Memory B cell (primary cell): ENCODE measurements at places on chromosomes 6 and 20.

DNA sequence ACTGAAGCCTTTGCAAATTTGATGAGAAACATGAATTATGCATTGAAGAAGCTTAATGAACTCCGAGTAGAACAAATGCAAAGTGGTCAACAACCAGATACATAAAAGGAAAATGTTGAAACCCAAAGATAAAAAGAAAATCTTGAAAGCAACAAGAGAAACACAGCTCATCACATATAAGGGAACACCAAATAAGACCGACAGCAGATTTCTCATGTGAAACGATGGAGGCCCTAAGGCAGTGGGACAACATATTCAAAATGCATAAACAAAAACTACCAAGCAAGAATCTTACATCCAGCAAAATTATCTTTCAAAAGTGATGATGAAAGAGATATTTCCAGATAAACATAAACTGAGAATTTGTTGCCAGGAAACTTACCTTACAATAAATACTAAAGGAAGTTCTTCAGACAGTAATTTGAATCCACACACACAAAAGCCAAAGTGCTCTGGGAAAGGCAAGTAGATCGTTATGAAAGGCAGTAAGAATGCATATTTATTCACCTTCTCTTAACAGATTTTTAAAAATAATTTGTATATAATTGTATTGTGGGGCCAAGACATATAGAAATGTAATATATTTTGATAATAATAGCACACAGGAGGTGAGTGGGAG is 22.5 kb downstream of the SLC52A3 start:
- no peak for DNase-seq

DNA sequence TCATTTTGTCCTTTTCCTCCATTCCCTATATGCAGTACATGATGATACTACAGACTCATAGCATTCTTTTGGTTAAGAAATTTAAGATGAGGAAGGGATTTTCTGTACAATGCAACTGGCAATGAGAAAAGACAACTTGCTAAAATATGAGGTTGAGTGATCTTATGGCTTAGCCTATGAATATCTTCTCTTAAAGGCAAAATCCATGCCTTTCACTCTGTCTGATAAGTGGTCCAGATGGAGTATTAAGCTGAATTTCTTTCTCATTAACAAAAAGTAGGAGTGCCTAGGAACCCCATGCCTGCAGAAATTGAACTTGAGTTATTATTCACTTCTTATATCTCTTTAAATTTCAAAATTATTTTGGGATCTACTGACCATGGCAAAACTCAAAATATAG is 135.3 kb downstream of the GRIK2 start:
- DNase-seq, result no peak

DNA sequence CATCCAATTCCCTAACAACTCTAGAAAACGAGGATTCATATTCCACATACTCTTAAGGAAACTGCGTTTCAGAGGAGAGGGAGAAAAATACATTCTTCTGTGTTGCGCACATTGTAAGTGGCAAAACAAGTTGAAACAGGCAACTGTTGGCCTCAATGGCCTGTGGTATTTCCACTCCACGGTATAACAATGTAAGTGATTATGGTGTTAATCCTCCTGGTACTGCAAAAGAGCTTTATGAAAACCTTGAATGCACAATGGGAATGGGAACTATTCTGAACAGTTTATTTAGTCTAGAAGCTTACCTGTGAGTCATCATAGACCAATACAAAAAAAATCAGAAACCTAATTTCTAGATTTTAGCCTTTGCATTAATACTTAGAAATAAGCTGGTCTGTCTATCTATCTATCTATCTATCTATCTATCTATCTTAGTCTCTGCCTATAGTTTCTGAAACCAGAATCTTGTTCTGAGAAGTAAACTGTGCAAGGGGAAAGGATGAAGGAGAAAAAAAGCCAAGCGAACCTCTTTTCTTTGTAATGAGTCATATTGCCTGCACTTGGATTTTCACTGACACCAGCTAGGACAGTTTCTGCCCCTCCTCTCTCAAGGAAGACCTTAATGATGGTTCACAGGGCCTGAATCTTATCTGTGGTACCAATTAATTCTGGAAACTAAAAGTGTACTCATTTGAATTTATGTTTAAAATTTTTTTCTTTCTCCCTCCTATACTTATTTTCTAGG is 101.5 kb downstream of the RNF144B start:
- DNase-seq, result no peak

- DNase-seq, result no peak
Observed at GRCh38 chr6:112899541-112899940, 552.4 kb downstream of the RFPL4B start.

DNA sequence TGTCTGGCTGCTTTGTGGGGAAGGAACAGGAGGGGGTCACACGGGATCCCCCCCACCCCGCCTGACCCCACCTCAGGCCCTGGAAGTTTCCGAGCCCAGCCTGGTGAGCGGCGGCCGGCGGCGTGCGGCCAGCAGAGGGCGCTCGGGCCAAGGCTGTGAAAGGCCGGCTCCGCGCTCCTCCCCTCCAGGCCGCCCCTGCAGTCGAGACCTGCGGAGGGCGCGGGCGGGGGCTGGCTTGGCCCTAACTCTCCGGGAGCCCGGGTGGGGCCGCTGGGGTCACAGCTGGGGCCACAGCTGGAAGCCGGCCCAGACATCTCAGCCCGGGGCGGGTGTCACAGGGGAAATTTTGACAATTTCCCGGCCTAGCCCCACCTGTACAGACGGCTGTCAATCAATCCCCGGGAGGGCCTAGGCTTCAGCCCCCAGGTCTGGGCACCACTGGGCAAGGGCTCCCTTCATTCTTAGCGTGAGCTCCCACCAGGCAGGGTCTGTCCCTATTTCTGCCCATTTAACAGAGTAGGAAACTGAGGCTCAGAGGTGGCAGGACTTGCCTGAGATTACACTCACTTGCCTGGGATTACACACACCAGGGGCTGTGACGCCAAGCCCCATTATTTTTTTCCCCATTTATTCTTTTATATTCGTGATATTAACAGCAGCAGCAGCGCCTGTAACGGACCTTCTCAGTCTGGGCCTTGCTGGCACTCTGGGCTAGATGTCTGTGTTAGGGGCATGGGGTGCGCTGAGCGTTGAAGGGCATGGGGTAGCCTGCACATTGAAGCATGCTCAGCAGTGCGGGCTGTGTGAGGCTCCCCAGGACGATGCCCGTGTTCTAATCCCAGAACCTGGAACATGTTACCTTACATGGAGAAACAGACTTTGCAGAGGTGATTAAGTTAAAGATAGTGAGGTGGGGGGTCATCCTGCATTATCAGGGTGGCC is 23.0 kb downstream of the ZBP1 start:
- peak; percentile 78 for DNase-seq
